Inflammatory macrophage treated with lipopolysaccharide for 1 hour (primary cell): ENCODE measurements at places on chromosomes 11 and 22.
A peak's percentile ranks its signal among the peaks of the same experiment; 100 is the strongest.

GRCh38 chr11:59778122-59778521 lies 22.9 kb downstream of the STX3 start:
- DNase-seq: peak; percentile 42

DNA sequence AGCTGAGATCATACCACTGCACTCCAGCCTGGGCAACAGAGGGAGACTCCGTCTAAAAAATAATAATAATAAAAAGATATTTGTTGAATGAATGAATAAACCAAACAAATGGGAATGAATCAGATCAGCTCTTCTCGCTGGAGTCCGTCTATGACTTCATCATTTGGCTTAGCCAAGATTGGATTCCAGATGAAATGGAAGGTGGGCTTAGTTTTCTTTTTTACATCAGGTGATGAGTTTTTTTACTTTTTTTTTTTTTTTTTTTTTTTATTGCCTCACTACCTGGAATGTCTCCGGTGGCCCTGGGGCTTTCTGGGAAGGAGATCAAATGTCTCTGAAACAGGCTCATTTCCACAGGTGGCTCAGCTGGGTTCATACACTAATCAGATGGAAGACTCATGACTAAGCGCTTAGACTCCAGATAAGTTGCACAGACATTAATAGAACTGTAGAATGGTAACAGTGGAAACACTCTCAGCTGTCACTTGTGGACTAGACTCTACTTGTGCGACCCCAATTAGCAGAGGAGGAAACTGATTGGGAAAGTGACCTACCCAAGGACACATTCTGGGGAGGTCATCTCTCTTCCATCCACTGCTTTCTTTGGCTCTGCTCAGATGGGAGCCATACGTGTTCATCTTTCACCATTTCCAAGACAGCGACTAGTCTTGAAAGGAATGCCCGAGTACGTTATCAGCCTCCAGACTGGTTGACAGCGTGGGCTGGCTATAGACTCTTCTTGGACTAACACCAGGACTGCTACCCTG lies 20.5 kb upstream of the RBFOX2 start:
- no peak for DNase-seq

GRCh38 chr11:11408436-11409221 lies 55.6 kb upstream of the CSNK2A3 start:
- no peak for DNase-seq

- peak; percentile 75 for DNase-seq
Measured at GRCh38 chr22:43996170-43996980, 27.7 kb upstream of the PARVB start.

DNA sequence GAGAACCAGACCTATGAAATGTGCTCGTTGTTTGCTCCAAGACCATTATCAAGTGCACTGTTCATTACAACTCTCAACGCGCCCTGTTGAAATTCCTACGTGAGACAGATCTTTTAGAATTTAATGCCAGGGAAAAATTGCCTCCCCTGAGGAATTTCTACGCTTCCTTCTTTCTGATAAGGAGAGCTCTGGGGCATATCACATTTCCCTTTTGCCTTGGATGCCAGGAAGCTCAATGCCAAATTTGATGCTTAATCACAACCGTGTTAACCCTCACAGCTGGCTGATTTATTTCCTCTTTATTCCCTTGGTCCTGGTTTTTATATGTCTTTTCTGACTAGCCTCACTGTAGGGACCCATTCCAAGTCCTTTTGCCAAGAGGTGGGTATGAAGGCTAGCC lies 109.4 kb downstream of the MICAL2 start:
- DNase-seq: no peak

- DNase-seq: no peak
Measured at GRCh38 chr11:102279641-102280170, 37.6 kb upstream of the BIRC3 start.

DNA sequence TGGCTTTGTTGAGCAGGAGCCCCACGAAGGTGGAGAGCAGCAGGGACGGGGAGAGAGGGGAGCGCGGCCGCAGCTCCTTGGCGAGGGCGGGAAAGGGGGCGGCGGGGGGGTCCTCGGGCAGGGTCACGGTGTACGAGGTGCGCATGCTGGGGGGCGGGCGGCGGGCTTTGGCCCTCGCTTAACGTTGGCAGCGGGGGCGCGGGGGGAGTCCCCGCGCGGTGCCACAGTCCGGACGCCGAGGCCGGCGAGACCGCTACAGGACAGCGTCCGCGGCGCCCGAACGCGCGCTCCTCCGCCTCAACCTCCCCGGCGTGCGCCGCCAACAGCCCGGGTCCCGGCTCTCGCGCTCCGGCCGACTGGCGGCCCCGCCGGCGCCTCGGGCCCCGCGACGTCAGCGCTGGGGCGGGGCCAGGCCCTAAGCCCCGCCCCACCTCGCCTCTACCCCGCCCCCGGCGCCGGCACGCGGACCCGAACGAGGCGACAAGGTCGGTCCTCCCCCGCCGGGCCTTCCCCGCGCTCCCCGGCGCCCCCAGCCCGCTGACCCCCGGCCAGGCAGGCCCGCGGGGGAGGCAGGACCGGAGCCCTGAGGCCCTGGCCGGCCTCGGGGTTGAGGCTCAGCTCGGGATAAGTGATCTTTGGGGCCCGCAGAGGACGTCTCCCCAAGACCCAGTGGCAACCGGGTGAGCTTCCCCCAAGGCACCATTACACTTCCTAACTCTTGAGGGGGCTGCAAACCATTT lies 17.5 kb downstream of the USP2 start:
- DNase-seq: peak; percentile 59

DNA sequence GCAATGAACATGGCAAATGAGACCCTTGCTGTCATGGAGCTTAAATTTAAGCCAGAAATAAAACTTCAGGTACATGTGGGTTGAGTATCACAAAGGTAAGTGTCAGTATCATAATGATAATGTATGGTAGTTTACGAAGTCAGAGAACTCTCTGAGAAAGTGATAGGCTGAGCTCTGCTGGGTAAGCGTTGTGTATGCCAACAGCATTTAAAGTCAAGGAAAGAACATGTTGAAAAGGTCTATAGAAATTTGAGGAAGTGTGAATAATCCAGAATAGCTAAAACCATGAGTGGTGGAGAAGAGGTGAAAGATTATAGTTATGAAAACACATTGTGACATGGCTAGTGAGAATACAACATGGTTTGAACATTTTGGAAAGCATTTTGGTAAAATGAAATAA lies 17.4 kb upstream of the CTSC start:
- peak; percentile 56 for DNase-seq

- peak; percentile 96 for DNase-seq
Measured at GRCh38 chr11:96188243-96189006, 154.6 kb downstream of the MAML2 start.

DNA sequence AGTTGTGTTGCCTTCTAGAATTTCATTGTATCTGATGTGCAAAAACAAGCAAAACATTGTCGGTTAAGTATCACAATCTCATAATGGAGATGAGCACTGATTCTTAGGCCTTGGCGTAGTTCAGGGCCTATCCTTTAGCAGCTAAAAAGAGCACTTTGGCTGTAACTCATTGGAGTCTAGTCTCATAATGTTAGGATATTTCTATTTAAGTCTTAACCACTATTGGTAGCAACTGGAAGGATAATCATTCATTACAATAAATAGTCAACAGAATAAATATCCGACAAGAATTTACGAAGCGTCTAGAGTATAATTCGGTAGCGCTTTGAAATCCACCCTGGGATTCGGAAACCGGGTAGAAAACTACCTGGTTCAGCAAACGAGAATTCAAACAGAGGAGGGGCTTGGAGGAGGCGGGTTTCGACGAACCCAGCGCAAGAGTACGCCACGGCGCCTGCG lies 461 bp upstream of the EED start:
- no peak for DNase-seq

- no peak for DNase-seq
Measured at GRCh38 chr22:33260498-33260897, 202.3 kb upstream of the SYN3 start.

- DNase-seq: no peak
Measured at GRCh38 chr11:14566331-14567063, 46.3 kb upstream of the PSMA1 start.

DNA sequence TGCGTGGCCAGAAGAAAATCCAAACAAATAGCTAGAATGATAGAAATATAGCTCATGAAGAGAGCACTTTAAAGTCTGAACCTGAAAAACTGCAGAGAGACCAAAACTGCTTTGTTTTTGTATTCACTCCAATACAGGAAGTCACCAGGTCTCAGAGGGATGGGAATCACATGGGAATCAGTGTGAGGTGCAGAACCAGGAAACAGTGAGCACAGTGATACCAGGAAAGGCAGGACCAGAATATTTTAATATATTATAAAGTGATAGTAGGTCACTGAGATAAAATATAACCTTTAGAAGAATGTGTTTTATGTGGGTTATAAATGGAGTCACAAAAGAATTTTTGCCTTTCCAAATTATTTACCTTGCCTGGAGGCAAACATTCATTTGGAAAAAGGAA lies 277.3 kb downstream of the CASP12 start:
- no peak for DNase-seq

- no peak for DNase-seq
Measured at GRCh38 chr11:77647654-77648305, 10.2 kb upstream of the CLNS1A start.

- DNase-seq: no peak
Measured at GRCh38 chr22:24416095-24416494, 11.3 kb upstream of the ADORA2A start.

DNA sequence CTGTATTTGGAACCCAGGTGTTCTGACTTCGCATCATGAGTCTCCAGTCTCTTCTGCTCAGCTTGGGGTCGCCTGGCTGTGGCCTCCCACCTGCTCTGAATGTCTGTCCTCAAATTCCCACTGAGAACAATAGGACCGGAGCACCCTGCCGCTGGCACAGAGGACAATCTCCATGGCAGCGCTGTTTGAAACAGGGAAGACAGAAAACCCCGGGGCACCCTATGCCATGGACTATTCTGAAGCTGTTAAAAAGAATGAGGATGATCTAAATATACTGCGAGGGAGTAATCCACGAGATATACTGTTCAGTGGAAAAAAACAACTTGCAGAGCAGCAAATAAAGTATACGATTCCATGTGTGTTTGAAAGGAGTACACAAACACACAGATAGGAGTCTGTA lies 415.6 kb upstream of the NARS2 start:
- DNase-seq: no peak

GRCh38 chr22:22720201-22720723 lies 75.8 kb downstream of the GGTLC2 start:
- DNase-seq: peak; percentile 86

DNA sequence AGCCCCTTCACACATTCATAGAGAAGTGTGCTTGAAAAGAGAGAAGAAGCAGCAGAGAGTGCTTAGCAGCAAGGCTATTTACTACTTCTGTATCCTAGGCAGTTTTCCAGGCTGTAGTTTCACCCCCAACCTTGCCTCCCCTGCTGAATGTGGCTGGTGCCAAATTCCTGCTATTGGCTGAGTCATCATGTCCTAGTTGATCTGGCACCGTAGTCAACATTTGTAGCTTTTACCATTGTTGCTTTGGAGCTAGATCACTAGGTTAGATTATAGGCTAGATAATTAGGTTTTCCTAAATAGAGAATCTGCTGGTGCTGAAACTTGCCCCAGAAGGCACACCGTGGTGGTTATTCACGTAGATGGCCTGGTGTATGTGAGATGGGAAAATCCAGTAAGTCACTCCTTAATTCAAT lies 32.7 kb downstream of the ARHGAP42 start:
- DNase-seq: no peak

- no peak for DNase-seq
Measured at GRCh38 chr11:26860091-26860780, 133.7 kb upstream of the FIBIN start.

GRCh38 chr11:2771758-2772466 lies 72.1 kb upstream of the KCNQ1OT1 start:
- no peak for DNase-seq
